Mesothelial cell of epicardium (in vitro differentiated cells): ENCODE measurements at places on chromosomes 6 and 20.

DNA sequence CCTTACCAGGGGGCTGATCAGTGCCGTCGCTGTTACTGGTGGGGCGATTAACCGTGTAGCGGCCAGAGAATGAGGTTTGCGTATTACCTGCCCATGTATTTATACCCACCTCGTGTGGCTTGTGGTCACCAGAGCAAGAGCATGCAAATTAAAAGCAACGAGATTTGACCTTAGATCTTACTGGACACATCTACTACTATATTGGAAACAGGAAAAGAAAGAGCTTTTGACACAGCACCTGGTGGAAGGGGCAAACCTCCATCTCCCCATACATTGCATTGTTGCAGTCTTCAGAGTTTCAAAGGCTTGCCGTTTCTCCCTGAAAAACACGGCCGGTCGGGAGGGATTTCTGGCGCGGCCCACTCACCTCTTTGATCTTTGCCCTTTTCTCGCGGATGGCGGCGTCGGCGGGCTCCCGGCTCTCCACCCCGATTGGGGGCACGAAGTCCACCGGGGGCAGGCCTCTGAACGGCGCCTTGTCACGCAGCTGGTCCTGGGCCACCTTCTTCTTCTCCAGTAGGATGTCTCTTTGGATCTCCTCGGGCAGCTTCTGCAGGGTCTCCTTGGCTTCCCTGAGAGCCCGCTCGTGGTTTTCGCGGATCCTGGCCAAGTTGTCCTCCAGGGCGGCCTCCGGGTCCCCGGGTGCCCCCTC is 1.3 kb downstream of the MAN1A1 start:
- H3K4me1 ChIP-seq, result peaks cover 58% of the 10 kb centered on the region
- peak overlapping the region; percentile 45 for H3K27ac ChIP-seq
- peak; percentile 51 for DNase-seq
- H3K4me3 ChIP-seq, result peak overlapping the region; percentile 84

GRCh38 chr6:90574610-90575009 is 12.3 kb downstream of the MAP3K7 start:
- no peak overlapping the region for H3K4me3 ChIP-seq
- DNase-seq, result no peak
- H3K27me3 ChIP-seq, result no peaks in the 10 kb centered on the region
- peaks cover 3% of the 10 kb centered on the region for H3K36me3 ChIP-seq

DNA sequence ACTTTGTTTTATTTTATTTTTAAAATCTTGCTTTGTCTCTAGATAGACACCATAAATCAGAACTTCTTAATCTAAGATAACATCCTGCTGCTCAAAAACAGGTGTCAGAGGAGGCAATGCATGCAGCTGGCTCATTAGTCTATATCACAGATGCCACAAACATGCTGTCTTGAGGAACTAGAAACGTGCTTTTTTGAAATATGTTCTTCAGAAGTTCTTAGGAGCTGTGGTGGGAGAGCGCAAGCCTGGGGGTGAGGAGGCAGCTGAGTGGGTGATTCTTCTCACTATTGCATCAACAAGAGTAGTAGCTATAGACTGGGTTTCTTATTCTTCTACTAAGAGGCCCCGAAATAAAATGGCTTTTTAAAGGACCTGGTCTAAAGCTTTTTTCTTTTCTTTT is 23.4 kb downstream of the IL22RA2 start:
- H3K27ac ChIP-seq, result no peak overlapping the region
- DNase-seq, result no peak
- H3K36me3 ChIP-seq, result no peaks in the 10 kb centered on the region

DNA sequence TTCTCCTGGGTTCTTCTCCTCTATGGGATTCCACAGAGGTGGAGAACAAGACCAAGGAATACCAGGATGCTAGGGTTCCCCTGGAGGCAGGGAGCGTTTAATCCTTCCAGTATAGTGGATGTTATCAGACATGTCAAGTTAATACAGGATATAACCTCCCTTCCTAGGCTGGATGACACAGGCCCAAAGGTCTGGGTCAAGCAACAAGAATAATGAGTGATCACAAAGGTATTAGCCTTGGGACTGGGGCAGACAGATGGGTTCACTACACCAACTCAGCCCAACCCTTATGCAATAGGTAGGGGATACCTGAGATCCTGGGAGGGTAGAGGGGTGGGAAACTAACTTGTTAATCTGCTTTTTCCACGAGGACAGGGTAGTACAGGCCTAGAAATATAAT is 690.3 kb downstream of the HTR1B start:
- peaks cover 5% of the 10 kb centered on the region for H3K4me1 ChIP-seq
- no peak for DNase-seq
- H3K36me3 ChIP-seq, result no peaks in the 10 kb centered on the region
- no peaks in the 10 kb centered on the region for H3K27me3 ChIP-seq

DNA sequence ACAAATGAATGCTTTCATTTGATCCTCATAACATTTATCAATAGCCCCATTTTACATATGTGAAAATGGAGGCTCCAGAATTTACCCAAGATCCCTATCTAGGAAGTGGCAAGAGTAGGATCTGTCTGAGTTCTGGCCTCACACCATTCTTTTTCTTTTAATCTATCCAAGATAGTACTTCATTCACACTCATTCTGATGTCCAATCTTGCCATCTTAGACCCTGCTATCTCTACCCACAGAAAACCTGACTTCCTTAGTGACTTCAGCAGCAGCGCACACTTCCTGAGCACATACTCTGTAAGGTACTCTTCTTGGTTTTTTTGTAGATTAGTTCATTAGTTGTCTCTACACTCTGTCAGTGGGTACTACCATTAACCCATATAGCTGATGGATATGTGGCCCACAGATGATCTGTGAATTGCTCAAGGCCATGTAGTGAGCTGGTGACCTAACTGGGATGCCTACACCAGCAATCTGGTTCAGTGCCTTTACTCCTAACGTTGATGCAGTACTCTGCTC is 36.3 kb downstream of the COX4I2 start:
- DNase-seq, result no peak
- H3K4me1 ChIP-seq, result peaks cover 36% of the 10 kb centered on the region
- H3K27ac ChIP-seq, result no peak overlapping the region
- H3K36me3 ChIP-seq, result peaks cover 7% of the 10 kb centered on the region
- H3K4me3 ChIP-seq, result no peak overlapping the region

DNA sequence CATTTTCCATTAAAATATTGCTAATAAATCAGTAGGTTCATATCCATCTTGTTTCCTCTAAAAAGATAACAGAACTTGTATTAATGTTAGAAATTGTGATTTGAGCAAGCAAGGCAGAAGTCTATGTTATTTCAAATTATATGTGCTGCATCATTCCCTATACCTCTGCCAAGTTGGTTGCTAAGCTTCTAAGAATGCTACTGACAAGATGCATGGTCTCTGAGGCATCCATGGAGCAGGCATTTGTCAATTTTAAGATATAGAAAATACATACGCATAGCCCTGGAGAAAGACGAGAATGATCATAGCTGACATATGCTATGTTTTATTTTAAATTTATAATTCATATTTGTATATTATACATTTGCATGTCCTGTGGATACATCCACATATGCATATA is 168.3 kb upstream of the THEMIS start:
- H3K27me3 ChIP-seq, result no peaks in the 10 kb centered on the region
- DNase-seq, result no peak
- H3K4me1 ChIP-seq, result peaks cover 4% of the 10 kb centered on the region
- H3K27ac ChIP-seq, result no peak overlapping the region
- no peak overlapping the region for H3K4me3 ChIP-seq
- H3K36me3 ChIP-seq, result peaks cover 15% of the 10 kb centered on the region

DNA sequence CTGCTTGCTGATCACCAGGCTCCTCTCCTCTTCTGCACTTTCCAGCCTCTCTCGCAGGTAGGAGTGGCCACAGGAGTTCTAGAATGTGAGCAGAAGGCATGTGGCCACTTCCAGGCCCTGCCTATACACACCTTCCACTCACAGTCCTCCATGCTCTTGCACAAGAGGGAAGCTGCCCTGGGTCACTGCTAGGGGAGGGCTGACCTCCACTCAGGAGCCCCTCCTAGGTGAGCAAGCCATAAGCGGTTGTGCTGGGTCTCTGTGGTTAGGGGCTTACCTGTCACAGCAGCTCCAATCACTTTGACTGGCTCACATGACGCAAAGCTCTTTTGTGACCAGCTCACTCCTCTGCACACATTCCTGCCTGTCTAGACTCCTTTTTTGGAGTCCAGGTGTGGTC is 68.2 kb downstream of the TMEM242 start:
- H3K27me3 ChIP-seq, result peaks cover 7% of the 10 kb centered on the region
- peaks cover 26% of the 10 kb centered on the region for H3K4me1 ChIP-seq
- no peak for DNase-seq
- no peak overlapping the region for H3K4me3 ChIP-seq

- DNase-seq, result no peak
- H3K27me3 ChIP-seq, result no peaks in the 10 kb centered on the region
- peaks cover 18% of the 10 kb centered on the region for H3K4me1 ChIP-seq
- no peak overlapping the region for H3K4me3 ChIP-seq
- H3K36me3 ChIP-seq, result peaks cover 3% of the 10 kb centered on the region
Measured at GRCh38 chr6:134512981-134513391, 195.1 kb upstream of the SGK1 start.

DNA sequence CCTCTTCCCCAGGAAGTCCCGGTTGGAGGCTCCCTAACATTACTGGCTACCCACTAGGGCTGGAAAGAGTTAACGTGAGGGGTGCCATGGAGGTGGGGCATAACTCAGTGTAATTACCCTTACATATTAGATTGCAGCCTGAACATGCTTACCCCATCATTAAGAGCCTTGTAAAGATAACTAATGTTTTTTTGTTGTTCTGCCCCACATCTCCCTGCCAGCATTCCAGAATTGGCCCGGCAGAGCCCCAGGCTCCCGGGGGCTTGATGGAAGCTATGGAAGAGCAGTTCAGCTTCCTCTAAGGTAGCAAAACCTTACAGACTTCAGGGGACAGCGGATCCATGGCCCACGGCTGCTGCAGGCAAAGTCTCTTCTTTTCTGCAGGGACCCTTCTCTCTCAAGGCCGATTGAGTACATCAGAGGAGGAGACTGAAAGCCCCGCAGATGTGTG is 166.1 kb upstream of the FOXQ1 start:
- peaks cover 67% of the 10 kb centered on the region for H3K27me3 ChIP-seq
- DNase-seq, result no peak
- no peak overlapping the region for H3K4me3 ChIP-seq
- H3K4me1 ChIP-seq, result peaks cover 4% of the 10 kb centered on the region

GRCh38 chr6:154526996-154527395 is 16.5 kb upstream of the CNKSR3 start:
- H3K4me1 ChIP-seq, result no peaks in the 10 kb centered on the region
- H3K4me3 ChIP-seq, result no peak overlapping the region
- no peak for DNase-seq
- H3K27me3 ChIP-seq, result no peaks in the 10 kb centered on the region
- H3K27ac ChIP-seq, result no peak overlapping the region
- no peaks in the 10 kb centered on the region for H3K36me3 ChIP-seq

- H3K36me3 ChIP-seq, result peaks cover 17% of the 10 kb centered on the region
- no peaks in the 10 kb centered on the region for H3K27me3 ChIP-seq
- H3K4me3 ChIP-seq, result no peak overlapping the region
- peaks cover 71% of the 10 kb centered on the region for H3K4me1 ChIP-seq
- H3K27ac ChIP-seq, result peak overlapping the region; percentile 99
Measured at GRCh38 chr6:150857062-150857944, 8.2 kb upstream of the MTHFD1L start.

DNA sequence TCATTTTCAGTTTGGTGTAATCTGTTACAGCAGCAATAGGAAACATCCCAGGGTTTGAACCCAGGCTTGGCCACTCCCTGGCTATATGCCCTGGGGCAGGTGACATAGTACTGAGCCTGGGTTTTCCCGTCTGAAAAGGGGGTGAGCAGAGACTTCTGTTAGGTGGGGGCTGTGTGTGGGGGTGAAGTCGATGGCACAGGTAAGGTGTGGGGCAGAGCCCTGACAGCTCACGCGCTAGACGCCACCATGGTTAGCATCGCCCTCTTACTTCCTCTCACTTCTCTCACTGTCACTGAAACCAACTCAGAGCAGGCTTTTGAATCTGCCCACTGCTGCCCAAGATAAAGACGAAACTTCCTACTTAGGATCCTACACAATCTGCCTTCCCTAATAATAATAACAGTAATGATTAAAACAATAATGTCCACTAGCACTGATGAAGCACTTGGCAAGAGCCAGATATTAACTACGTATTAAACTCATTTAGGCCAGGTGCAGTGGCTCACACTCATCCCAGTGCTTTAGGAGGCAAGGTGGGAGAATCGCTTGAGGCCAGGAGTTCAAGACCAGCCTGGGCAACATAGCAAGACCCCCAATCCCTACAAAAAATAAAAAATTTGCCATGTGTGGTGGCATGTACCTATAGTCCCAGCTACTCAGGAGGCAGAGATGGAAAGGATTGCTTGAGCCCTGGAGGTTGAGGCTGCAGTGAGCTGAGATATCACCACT is 117.9 kb upstream of the PTPN1 start:
- H3K4me3 ChIP-seq, result no peak overlapping the region
- H3K27ac ChIP-seq, result peak overlapping the region; percentile 1
- H3K27me3 ChIP-seq, result no peaks in the 10 kb centered on the region

- H3K4me1 ChIP-seq, result no peaks in the 10 kb centered on the region
- H3K27ac ChIP-seq, result no peak overlapping the region
Measured at GRCh38 chr20:1555952-1556351, 1.6 kb downstream of the SIRPD start.
